Suppressor macrophage (primary cell): ENCODE measurements at places on chromosomes 12 and 14.

DNA sequence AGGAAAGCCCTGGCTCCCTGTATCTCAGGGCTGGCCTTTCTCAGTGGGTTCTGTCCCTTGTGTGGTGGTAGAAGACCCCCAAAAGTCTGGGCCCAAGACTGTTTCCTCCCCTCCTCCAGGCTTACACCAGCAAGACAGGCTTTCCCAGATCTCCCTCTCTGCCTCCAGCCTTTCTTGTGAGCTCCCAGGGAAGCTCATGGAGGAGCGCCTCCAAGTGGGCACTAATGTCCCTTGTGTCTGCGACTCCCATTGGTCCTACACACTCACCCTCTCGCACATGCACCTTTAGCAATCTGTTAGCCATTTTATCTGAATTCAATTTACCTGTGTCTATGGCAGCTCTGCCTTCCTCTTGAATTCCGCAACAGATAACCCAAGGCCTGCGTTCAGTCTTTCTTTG, 251.1 kb upstream of the CAND1 start:
- DNase-seq = no peak

DNA sequence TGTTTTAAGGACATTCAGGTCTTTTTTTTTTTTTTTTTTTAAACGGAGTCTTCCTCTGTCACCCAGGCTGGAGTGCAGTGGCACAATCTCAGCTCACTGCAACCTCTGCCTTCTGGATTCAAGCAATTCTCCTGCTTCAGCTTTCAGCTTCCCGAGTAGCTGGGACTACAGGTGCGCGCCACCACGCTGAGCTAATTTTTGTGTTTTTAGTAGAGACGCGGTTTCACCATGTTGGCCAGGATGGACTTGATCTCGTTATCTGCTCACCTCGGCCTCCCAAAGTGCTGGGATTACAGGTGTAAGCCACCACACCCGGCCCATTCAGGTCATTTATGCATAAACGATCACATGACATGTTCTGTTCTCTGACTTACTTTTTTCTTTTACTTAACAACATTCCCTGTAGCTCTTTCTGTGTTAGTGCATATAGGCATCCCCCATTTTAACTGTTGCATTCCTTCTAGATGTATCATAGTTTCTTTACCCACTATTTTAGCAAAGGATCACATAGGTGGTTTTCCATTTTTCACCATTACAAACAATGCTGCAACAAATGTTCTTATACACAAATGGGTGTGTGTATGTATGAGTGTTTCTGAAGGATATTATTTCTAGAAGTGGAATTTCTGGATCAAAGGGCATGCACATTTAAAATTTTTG, 74.2 kb downstream of the ARF6 start:
- DNase-seq = no peak

DNA sequence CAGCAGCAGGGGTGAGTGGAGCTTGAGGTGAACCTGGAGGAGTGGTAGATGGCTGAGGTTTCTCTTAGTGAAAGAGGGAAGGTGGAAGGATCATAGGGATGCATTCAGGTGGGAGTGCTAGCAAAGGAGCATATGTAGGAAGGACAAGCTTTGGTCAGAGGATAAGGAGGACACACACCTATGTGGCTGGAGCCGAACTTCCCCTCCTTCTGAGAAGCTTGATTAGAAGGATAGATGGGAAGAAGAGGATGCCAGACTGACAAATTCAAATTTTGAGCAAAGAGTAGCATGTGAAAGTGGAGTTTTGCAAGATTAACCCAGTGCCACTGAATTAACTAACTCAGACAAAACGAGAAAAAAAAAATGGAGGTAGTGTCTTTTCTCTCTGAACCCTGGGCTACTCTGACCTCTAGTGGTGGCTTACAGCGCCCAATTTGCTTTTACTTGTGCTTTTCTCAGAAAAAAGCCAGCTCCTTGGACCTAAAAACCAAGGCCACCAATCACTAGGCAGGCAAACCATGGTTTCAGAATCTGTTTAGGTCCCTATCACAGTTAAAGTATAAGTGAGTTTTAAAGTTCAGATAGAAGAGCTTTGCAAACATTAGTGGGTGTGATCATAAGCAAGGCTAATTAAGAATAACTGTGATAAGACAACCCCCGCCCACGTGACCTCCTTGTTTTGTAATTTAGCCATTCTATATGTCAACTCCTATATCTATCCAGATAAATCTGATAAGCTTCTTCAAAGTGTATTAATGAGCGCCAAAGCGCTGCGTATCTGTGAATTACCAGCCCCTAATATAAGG, 15.5 kb downstream of the EMP1 start:
- peak; percentile 77 for DNase-seq

- DNase-seq = no peak
Measured at GRCh38 chr14:76330411-76331327, 45.3 kb upstream of the ESRRB start.

DNA sequence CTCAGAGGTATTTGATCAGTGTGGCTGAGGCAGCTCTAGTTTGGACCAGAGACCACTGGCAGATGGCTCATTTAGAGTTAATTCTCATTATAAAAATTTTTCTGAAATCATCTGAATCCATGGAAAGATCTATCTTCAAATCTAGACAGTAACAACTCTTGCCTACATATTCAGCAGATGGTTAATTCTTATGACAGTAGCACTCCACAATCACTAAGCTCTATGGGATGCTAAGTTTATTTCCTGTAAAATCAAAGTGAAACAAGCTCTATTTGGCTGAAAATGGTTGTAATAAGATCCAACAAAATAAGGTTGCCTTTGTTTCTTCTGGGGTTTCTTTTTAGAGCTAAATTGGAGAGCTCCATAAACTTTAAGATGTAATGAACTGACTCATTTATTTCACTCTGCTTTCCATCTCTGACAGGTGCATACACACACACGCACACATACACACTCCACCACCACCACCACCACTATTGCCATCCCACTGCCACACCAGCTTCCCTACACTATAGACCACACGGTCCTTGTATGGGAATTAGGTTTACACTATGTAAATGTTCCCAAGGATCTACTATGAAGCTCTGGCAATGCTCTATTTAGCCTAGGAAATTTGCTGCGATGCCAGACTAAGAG, 293.1 kb downstream of the RPAP3 start:
- DNase-seq = no peak

- no peak for DNase-seq
Measured at GRCh38 chr12:87140262-87140661, 884.1 kb upstream of the MGAT4C start.

DNA sequence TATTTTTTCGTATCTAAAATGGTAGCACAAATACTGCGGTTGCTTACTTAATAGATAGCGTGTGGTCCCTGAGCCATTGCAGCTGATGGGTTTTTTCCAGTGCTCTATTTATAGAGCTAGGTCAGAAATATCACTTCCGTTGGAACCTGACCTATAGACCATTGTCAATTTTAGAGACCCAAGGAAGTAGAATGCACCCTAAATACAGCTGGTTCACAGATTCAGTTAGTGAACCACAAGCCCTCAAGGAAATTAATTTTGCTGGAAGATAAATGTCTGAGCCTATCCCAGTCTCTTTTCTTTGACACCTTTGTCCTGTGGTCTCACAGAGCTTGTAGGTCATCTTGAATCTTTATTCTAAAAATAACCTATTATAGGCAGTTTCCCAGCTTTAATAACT, 391.0 kb downstream of the ZFP36L1 start:
- DNase-seq = no peak

DNA sequence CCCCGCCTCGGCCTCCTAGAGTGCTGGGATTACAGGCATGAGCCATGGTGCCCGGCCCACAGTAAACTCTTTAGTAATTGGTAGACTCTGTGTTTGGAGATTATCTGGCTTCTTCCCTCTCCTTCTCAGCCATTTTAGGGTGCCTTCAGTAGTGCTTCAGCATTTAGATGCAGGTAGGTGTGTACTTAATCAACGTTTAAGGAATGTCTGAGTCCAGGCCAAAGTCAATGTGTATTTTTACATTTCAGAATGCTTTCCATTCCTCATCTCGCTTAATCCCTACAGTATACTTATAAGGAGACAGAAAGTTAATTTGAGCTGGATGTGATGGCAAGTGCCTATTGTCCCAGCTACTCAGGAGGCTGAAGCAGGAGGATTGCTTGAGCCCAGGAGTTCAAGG, 20.5 kb upstream of the MGP start:
- no peak for DNase-seq

DNA sequence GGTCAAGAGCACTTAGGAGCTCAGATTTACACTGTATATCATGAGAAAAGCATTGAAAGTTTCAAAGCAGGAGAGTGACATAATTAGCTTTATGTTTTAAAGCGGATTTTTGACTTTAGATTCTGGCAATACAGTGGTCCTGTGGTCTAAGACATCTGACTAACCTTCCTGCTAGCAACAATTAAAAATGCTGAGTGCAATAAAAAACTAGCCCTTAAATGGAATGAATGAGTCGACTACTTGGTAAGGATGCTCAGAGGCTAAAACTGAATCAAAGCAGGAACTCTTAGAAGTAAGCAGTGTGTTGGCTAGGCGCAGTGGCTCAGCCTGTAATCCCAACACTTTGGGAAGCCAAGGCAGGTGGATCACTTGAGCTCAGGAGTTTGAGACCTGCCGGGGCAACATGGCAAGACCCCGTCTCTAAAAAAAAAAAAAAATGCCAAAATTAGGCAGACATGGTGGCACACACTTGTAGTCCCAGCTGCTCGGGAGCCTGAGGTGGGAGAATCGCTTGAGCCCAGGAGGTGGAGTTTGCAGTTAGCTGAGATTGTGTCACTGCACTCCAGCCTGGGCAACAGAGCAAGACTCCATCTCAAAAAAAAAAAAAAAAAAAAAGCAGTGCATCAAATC, 18.9 kb downstream of the BICD1 start:
- DNase-seq = peak; percentile 10

DNA sequence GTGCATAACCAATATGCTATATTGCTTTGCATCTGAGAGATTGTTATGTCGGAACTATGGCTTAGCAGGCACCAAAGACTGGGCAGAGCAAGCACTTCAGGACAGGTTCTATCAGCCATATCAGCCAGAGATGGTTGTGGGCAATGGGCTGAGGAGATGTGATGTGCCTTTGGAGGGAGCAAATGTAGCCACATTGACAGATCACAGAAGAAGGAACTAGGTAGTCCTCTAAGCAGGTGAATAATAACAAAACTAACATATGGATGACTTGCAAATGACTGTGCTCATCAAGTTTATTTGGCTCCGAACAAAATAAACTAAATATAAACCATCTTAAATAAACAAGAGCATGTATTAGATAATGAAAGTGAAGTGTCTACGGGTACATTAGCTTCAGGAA, 291.7 kb downstream of the RMST start:
- no peak for DNase-seq

- DNase-seq = no peak
Measured at GRCh38 chr12:109654357-109654756, 59.3 kb upstream of the FAM222A start.

- DNase-seq = no peak
Measured at GRCh38 chr12:119797090-119797489, 80.0 kb downstream of the CIT start.
